ENCODE measurements at places on chromosomes 12 and 14.

DNA sequence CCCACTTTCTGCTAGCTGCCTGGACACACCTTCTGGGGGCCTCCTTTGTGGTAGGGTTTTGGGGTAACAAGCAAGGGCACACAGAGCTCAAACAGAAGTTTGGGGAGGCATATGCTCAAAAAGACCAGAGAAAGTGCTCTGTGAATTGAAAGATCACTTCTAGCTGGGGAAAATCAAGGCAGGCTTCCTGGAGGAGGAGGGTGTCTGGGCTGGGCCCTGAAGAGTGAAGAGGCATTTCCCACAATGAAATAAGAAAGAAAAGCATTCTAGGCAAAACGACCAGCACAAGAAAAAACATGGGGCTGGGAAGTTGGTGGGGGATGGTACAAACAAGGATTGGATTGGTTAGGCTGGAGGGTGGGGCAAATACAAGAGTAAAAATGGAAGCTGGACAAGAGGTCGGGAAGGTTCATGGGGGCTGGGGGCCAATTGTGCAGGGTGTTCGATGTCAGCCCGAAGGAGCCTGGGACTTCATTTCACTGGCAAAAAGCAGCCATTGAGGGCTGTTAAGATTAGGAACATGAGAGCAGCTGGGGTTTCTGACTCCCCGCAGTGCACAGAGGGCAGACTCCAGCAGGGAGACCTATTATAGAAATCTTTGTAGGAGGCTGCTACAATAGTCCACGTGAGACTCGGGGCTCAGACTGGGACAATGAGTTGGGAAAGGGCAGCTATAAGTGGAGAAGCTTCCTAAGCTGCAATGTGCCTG is 51.5 kb upstream of the CMKLR1 start:
- no peak for DNase-seq

DNA sequence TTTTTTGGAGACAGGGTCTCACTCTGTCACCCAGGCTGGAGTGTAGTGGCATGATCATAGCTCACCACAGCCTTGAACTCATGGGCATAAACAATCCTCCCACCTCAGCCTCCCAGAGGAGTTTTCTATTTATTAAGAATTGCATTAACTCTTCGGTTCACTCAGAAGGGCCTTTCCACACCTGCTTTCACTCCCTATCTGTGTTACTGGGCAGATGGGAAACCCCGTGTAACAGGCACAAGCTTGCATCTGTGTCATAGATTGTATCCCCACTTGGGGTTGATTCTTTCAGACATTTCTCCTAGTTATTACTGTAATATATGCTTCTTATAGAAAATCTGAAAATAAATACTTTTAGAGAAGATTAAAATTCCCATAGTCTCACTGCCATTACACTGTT is 38.7 kb downstream of the STX2 start:
- no peak for DNase-seq

GRCh38 chr14:53327716-53328115 is 174.6 kb upstream of the DDHD1 start:
- DNase-seq = no peak

DNA sequence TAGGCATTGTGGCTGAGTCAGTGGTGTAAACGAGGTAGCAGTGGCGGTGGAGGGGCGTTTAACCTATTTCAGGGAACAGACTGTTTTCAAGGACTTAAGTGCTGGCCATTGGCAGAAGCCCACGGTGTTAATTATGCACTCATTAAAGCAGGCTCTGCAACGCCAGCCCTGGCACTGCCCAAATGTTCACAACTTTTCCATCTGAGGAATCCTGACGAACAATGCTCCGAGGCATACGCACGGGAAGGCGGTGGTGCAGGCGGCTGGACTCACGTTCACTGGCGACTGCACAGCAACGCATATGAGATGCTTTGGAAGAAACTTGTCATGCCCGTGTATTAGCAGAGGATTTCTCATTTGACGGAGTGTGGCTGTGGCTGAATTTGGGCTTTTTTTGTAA is 70.6 kb upstream of the SLC24A4 start:
- DNase-seq = no peak

- DNase-seq = no peak
These were observed 233.5 kb downstream of the EFCAB11 start for GRCh38 chr14:89720741-89721729.

DNA sequence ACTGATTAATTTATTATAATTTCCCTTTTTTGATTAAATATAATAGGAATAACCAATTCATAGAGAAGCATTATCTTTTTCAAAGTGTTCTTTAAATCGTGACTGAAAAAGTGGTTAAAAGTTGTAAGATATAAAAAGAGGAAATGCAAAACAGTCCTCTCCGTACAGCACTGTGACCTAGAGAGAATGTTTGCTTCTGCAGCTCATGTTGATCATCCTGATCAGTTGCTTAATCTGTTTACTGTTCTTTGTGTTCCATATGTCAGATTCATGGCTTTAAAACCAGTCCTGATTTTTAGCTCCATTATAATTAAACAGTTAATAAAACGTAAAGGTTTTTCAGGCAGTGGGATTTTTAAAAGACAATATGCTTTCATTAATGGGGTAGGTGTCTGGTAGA is 4.7 kb downstream of the TTC8 start:
- DNase-seq = no peak

DNA sequence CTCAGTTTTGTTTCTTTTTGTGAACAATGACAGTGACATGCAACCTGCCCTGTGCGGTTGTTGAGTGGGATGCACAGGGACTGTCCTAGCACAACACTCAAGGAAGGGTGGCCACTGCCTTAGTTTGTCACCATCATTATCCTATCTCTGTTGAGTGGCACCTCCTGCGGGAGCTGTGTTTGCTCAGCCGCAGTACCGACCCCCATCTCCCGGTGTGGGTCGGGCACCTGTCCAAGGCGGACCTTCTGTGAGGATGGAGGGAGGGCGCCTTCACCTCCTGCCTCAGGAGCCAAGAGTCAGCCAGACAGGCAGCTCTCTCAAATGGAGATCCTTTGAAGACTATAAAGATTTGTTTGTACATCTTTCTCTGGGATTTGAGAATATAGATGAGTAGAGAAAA is 142.1 kb downstream of the TSPAN9 start:
- DNase-seq = no peak

GRCh38 chr12:94948232-94948810 is 55.2 kb downstream of the NDUFA12 start:
- no peak for DNase-seq

GRCh38 chr12:31297572-31298514 is 28.1 kb downstream of the SINHCAF start:
- DNase-seq = no peak

- no peak for DNase-seq
These were observed 80.4 kb upstream of the SINHCAF start for GRCh38 chr12:31406345-31406744.

DNA sequence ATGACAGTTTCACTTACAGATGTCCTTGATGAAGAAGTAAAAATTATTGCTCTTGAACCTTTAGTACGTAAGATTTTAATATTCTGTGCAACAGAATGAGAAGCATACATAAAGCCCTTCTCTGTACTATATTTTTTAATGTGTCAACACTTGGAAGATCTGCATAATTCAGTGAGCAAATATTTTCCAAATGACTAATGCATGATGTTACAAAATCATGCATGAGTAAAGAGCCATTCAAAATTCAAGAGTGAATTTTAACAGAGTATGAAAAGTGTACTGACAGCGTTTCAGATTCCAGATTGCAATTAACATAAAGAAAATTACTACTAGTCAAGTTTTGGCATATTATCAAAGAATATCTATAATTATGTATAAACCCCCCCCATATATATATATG is 101.4 kb upstream of the BBS10 start:
- no peak for DNase-seq

GRCh38 chr14:103078860-103079587 is 5.0 kb upstream of the LBHD2 start:
- no peak for DNase-seq

DNA sequence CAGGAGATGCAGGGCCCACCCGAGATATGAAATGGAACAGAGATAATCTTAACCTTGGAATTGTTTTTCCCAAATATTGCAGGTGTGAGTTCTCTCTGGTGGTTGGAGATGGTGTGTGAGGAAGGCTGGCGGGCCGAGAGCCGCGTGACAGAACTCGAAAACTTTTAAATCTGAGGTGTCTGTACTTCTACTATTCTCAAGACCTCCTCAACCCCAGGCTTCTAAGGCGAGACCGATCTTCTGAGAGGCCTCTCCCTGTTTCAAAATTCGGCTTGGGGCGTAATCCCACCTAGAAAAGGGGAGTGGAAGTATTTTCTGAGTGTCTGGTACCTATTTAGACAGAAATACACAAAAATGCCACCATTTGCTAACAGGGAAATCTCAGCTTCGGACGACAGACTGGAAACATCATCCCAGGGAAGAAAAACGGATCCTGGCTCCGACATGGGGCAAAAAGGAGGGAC is 611 bp downstream of the SARNP start:
- no peak for DNase-seq

DNA sequence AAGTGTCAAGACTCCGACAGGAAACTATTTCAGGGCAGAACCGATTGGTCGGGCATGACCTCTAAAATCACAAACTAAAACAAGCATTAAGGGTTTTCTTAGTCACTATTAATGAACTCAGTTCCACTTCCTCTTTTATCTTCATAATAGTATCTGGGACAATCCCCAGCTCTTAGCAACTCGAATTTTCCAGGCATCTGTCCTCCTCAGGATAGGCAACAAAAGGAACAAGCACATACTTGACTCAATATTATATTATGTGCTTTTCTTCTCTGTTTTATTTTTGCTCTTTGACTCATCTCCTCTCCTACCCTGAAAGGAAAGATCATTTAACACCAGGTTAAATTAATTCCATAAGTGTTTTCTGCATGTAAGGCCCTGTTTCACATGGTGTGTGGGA is 638.3 kb upstream of the TBX3 start:
- DNase-seq = no peak

DNA sequence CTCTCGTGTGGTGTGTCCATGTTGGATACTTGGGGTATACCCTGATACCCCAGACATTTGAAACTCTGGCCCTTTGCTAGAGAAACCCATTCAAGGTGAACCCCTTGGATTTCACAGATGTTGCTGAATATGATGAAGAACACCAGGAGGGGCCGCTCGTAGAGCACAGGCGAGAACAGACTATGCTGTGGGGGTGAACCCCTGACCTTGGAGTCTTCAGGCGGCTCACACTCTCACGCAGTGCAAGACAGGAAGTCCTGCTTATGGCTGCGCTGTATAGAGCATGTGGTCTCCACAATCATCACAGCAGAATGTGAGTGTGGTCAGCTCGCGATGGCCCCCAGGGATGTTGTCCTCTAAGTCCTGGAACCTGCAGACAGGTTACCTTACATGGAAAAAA is 60.4 kb downstream of the SLC15A4 start:
- no peak for DNase-seq

GRCh38 chr12:62846491-62846890 is 88.5 kb downstream of the PPM1H start:
- no peak for DNase-seq

DNA sequence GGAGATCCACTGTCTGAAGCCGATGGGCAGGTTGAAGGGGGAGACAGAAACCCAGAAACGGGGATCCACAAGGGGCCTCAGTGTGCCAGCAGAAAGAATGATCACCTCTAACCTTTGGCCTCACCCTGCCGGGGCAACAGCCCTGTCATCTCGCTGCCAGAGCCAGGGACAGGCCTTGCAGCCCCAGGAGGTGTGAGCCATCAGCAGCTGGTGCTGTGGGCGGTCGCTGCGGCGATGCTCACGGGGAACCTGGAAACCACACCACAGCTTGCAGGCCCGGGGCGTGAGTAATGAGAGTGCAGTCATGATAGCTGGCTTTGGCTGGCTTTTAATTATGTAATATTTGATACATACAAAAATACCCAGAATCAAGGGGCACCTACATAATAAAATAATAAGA is 4.7 kb upstream of the TTC7B start:
- DNase-seq = no peak

- no peak for DNase-seq
These were observed 56.1 kb upstream of the FUT8 start for GRCh38 chr14:65356327-65356836.

- DNase-seq = peak; percentile 68
These were observed 382.5 kb upstream of the ATP2B1 start for GRCh38 chr12:90090929-90091651.

DNA sequence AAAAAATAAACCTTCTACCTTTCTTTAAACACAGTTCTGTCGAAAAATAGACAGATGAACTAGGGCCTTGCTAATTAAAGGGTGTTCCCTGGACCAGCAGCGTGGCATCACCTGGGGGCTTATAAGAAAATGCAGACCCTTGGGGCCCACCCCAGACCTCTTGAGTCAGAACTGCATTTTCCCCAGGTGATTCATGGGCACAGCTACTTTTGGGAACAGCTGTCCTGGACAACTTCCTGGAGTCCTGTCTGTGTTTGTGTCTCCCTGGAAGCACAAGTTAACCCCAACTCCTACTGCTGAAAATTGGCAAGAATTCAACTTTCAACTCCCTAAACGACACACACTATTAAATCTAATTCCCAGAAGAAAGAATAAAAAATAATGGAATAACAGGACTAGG is 17.8 kb downstream of the FBLN5 start:
- no peak for DNase-seq

Measured in WERI-Rb-1 (cell line).